Right renal pelvis (tissue), 4 donors: ENCODE measurements at places on chromosomes 2 and 18.

- no peak for DNase-seq
Observed at GRCh38 chr18:28961669-28962228, 784.8 kb upstream of the CDH2 start.

DNA sequence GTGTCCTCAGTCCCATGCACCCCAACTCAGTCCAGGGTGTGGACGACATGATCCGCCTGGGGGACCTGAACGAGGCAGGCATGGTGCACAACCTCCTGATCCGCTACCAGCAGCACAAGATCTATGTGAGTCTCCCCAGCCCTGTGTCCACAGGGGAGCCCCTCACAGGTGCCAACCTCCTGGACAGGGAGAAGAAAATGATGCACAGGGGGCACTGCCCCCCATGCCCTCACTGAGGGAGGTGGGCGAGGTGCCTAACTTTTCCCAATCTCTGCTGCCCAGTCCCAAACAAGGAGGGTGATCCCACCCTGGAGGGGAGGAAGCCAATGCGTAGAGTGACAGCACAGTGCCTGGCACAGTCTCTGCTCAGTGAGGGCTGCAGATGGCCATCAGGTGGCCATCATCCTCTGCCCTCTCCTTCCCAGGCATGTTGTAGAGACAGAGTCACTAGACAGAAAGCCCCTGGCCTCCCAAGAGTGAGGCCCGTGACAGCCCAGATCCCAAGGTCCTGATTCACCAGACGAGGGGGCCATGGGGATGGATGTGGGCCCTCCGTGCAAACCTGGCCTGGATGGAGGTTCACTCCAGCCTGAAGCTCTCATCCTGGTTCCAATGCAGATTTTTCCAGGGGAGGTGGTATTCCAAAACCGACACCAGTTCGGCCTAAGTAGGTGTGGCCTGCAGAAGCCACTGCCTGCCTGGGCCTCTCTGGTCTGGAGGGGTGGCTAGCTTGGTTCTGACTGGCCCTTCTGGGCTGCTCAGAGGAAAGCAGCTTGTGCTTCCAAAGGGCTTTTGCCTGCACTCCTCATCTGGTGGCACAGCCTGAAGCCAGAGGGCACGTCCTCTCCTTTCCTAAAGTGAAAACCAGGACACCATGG, 30.0 kb downstream of the MYO7B start:
- no peak for DNase-seq

DNA sequence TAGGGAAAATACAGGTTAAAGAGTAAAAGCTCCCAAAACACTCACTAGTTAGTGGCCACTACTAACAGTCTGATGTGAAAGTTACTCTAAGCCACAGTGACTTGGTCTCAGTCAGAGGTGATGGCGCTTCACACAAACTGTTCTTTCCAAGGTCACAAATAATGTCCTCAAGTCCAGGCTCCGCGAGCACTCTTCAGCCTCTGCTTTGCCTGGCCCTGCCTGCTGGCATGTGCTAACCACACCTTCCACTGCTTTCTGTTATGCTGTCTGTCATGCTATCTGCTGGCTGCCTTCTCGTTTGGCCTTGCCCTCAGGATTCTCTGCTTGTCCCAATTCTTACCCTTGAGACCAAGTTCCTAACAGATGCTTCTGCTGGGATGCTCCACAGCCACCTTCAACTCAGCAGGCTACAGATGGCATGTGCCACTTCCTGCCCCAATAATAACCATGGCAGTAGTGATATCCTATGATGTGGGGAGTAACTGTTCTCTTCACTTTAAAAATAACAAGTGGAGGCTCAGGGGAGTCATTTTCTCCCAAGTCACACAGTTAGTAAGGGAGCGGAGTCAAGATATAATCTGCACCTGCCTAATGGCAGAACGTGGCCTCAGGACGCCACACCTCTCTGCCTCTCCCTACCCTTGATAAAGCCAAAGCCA, 75.7 kb downstream of the ZAP70 start:
- no peak for DNase-seq

GRCh38 chr2:179125404-179125803, 75.5 kb upstream of the CCDC141 start:
- no peak for DNase-seq

- no peak for DNase-seq
Observed at GRCh38 chr2:178920916-178921513, 113.8 kb upstream of the TTN start.
